ENCODE measurements at places on chromosomes 16 and 17.

DNA sequence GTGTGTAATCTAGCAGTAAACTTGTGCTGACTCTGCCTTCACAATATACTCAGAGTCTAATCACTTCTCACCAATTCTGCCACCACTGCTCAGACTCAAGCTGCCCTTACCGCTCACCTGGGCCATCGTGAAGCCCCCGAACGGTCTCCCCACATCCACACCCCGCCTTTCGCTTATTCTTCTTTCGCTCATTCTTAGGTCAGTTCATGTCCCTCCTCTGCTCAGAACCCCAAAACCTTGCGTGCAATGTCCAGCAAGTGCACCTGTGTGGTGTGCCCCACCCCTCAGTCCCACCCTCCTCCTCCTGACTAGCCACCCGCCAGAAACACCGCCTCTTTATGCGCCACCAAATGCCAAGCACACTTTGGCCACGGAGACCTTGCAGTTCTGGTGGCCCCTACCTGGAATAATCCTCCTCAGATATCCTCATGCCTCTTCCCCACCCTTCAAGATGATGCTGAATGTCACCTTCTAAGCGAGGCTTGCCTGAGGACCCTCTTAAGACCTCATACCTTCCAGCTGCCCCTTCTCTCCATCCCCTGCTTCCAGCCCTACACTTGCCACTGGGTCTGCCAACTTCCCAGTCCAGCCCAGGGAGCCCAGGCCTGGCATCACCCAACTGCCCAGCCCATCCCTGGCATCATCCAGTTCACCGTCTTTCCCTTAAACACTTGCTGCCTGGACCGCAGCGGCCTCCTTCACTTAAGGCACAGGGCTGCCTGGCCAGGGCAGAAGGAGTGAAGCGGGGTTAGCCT is 34.3 kb upstream of the RBFOX3 start:
- no peak for DNase-seq

- DNase-seq: no peak
Measured at GRCh38 chr17:43790311-43790940, 10.2 kb downstream of the CFAP97D1 start.

GRCh38 chr16:11774065-11774626 is 22.9 kb downstream of the ZC3H7A start:
- DNase-seq: no peak

GRCh38 chr17:3944485-3945388 is 19.5 kb downstream of the ATP2A3 start:
- peak; percentile 53 for DNase-seq

DNA sequence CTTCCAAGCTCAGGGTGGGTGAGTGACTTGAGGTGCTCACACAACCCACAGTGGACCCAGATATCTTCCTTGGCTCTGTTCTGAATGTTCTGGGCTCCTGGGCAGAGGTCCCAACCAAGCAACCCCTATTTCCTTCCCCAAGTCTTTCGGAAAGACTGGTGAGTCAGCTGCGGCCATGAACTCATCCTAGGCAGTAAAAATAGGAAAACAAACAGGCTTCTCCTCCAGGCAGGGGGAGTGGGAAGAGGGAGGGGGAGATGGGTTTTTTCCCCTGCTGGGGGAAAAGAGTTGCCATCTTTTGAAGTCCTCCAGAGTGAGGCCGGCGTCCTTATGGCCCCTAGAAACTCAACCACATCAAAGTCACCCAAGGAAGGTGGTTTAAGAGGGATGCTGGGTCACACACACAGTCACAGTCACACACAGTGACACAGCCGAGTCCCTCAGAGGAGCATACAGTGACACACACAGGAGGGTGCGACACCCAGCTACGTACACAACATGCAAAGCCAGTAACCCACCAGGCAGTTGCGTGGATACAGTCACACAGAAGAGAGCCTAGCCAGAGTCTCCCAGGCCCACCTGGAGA is 16.0 kb upstream of the DLX4 start:
- no peak for DNase-seq

DNA sequence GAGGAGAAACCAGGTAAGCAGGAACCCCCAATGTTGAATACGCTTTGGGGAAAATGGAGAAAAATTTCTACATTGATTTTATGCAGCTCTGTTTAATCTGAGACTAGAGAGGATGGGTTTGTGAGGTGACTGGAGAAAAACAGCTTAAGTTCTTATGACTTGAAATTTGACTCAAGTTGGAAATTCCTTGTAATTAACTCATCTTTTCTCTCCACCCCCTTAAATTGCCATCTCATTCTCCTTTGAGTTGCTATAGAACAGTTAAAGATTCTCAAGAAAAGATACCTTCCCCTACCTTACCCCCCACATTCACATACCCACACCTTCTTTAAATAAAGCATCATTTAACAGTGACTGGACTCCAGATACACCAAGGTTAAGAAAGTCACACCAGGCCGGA is 24.2 kb downstream of the ZNRF1 start:
- peak; percentile 79 for DNase-seq

DNA sequence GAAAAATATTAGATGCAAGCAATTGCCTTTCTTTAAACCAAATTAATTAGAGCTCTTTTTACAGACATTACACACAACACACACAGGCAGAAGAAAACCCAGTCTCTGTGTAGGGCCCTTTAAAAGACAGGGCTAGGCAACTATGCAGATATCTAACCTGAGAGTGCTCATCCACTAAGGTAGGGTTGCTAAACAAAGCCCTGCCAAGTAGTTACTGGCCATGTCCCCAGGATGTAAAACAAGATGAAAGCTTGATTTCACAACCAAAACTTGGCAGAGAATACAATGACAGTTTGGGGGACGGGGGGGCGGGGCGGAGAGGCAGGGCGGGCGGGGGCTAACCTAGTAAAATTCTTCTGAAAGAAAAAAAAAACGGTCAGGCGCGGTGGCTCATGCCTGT is 669.0 kb upstream of the CA10 start:
- no peak for DNase-seq

- no peak for DNase-seq
Measured at GRCh38 chr16:86748652-86749051, 170.3 kb downstream of the FOXL1 start.

- no peak for DNase-seq
Measured at GRCh38 chr16:58293449-58293848, 1.4 kb downstream of the PRSS54 start.

DNA sequence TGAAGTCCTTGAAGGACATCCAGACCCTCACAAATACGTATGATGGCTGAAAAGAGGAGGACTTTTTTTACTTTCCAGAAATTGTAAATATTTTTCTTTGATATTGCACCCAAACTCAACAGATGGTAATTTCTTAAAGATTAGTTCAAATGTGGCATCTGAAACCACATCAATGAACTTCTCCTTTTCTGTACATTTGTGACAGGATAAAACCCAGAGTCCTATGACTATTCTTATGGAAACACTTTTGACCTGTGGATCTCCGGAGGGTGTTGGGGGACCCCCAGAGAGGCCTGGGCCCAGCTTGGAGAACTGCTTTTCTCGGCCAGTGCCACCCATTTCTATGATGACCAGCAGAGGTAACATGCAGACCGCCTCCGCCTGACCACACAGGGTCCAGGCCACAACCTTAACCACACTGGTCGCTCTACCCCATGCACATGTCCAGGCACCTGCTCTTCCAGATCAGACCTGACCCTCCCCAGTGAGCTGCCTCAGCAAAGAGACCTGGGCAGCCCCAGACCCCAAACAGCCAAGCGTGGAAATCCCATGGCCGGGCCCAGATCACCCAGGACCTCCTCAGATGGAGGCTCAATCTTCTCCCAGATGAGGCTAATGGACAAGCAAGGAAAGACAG is 22.7 kb downstream of the RPH3AL start:
- no peak for DNase-seq

- no peak for DNase-seq
Measured at GRCh38 chr16:81678326-81679095, 100.6 kb upstream of the PLCG2 start.

GRCh38 chr16:73347500-73348375 is 299.8 kb upstream of the ZFHX3 start:
- no peak for DNase-seq

DNA sequence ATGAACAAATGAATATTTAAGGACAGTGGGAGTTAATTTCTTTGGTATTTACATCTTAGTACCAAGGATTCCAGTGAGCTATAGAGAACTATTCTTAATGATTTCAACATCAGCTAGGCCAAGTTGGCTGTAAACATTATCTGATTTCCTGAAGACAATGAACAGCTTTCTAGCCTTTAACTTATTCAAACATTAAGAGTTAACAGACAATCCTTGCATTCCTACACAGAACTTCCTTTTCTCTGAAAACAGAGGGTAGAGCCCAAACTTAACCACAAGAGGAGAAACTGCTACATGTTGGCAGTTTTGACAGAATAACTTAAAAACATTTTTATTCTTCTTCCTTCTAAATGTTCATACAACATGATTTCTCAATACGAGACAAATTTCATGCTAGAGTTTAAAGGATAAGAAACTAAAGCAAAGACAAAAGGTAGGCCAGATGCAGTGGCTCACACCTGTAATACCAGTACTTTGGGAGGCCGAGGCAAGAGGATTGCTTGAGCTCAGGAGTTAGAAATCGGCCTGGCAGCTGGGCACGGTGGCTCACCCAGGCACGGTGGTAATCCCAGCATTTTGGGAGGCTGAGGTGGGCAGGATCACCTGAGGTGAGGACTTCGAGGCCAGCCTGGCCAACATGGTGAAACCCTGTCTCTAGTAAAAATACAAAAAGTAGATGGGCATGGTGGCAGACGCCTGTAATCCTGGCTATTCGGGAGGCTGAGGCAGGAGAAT is 4.4 kb downstream of the CRLF3 start:
- DNase-seq: peak; percentile 61

- no peak for DNase-seq
Measured at GRCh38 chr16:11240636-11241473, 15.1 kb downstream of the SOCS1 start.

- no peak for DNase-seq
Measured at GRCh38 chr17:39813631-39814030, 50.5 kb downstream of the IKZF3 start.

DNA sequence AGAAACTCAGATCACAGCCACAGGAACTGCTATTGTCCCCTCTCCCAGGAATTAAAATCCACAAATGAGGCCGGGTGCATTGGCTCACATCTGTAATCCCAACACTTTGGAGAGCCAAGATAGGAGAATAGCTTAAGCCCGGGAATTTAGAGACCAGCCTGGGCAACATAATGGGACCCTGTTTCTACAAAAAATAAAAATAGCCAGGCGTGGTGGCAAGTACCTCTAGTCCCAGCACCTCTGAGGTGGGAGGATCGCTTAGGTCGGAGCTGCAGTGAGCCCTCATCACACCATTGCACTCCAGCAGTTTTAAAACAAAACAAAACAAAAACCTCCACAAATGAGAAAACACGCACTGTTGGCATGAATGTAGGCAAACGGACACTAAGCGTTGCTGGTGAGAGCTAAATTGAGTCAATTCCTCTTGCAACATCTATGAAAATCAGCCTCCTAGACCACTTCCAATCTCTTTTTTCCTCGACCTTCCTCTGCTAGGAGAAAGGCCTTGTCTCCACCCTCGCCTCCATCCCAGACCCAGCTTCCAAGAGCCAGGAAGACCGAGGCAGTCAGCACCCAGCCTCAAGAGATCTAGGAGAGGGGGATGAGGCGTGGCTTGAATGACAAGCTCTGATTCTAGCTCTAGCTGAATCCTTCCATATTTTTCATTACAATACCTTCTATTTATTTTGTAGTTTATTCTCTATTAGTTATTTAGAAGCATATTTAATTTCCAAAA is 14.8 kb downstream of the TLE7 start:
- DNase-seq: no peak

DNA sequence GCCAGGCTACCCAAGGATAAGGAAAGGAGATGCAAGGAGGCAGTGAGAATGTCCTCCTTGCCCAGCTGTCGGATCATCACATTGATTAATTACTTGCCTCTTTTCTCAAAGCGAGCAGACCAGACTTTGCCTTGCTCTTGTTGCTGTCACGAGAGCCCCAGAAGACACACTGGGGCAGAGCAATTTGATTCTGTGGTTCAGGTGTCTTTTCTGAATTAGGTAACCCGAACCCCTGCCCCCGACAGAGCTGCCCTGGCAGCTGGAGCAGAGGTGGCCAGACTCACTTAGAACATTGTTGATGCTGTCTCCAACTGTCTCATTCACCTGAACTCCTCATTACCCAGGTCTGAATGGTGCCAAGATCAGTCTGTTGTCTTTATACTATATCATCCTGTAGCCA is 34.3 kb downstream of the VAT1L start:
- no peak for DNase-seq

DNA sequence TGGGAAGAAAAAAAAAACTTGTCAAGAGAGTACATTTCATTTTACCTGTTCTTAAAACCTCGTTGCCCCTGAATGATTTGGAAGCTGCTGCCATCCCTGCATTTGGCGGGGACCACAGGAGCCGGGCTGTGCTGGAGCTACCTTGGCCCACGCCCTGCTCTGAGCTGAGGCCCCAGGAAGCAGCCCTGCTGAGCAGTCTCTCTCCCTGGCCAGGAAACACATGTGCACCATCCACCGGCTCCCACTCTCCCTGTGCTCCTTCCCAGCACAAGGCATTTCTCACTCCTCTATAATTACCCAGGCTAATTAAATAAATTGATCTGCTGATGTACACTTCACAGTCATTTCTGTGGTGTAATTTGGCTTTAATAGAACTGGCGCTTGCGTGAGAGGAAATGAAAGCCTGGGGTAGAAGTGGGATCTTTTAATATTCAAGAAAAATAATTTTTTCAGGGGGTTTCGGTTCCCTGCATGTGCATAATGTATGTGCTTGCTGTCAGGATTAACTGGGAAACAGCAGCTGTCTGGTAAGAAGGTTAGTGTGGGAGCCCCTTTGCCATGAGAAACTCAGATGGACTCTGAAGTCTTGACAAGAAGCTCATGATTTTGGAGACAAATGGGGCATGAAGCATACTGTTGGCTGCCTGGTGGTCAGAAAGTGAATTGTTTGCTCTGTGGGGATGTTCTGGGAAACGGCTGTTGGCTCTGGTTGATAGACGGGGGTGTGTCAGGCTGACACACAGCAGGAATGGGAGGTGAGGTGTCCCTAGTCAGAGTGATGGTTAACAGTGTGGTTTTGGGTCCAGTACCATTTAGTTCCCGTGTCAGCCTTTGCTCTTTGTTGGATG is 252.3 kb upstream of the EEF2KMT start:
- no peak for DNase-seq

DNA sequence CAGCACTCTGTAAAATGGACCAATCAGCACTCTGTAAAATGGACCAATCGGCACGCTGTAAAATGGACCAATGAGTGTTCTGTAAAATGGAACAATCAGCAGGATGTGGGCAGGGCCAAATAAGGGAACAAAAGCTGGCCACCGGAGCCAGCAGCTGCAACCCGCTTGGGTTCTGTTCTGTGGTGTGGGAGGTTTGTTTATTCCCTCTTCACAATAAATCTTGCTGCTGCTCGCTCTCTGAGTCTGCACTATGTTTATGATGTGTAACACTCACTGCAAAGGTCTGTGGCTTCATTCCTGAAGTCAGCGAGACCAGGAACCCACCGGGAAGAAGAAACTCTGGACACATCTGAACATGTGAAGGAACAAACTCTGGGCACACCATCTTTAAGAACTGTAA is 20.5 kb downstream of the TMEM100 start:
- DNase-seq: no peak

Measured in iris pigment epithelial cell (primary cell).